GM04503 (cell line): ENCODE measurements at places on chromosomes 2 and 18.

DNA sequence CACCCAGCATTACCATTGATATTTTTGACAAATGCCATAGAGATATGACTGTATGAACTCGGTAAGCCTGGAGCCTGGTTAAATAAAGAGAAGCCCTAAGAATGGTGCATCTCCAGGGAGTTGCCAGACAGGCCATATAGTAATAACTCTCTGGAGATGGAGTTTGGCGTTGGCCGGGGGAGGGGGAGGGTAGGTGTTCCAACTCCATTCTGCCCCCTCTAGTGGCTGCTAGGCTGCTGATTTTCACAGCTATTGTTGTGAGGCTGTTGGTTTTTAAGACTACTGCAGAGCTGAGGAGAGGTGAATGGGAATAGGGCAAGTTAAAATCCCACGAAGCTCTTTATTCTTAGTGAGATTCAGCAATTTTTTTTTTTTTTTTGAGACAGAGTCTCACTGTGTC is 99.9 kb downstream of the GALNT14 start:
- no peak for DNase-seq

- DNase-seq = no peak
These were observed 132.4 kb downstream of the TMEM163 start for GRCh38 chr2:134586326-134586965.

DNA sequence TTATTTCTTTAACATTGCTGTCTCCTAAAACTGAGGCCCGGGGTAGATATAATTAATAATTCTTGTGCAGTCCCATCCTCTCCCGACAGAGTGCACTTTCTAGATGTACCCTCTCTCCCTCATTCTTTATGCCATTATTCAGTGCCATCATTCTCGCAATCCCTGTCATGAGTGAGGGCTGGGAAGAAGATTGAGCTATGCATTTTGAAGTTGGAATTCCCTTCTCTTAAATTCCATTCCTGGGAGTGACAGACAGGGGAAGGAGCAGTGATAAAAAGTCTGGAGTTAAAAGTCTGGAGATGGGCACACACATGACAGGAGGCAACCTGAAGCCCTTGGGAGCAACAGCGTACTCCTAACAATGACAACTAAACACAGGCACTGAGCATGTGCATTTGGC is 2.6 kb upstream of the KCNE4 start:
- no peak for DNase-seq

- DNase-seq = no peak
These were observed 67.4 kb upstream of the PNPT1 start for GRCh38 chr2:55761024-55761423.

GRCh38 chr2:75389271-75389670 is 171.5 kb downstream of the EVA1A start:
- DNase-seq = no peak

DNA sequence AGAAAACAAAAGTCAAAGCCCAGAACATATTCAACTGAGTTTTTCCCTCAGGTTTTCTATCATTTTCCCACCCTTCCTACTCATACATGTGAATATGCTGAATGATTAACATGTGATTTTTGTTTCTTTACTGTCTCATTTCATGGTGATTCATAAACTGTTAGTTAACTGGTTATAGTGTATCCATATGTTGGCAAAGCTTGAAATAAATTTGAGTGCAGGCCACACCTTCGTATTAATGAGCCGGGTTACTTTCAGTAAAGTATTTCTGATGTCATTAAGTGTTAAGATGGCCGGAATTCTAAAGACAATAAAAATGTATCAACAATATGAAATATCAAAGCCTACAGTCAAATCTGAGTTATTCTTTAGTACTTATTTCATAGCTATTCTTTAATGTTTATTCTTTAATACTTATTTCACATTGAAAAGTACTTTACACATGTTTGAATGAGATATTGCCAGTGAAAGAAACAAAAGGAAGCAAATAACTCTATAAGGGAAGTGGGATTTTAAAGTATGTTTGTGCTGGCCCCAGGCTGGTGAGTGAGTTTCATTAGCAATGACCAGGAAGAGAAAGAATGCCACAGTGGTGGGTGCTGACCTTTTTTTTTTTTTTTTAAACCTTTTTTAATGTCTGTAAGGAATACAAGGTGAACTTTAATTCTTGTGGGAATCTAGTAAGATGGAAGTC is 178.6 kb downstream of the NEDD4L start:
- DNase-seq = no peak

DNA sequence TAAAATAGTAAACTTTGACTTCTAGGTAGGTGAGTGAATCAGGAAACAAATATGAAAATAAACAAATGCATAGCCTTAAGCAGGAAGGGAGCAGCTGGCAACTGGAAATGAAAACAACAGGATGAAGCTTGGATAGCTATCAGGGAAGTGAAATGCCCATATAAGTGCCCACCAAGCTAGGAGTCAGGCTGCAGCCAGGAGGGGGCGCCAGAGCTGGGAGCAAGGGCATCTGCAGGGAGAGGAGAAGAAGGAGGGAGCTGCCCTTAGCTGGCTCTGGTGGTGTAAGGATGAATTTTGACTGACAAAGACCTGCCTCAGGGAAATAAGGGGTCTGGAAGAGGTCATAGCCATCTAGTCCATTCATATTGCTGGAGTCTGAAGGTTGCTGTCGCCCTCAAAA is 298.3 kb downstream of the TDRD15 start:
- DNase-seq = no peak

DNA sequence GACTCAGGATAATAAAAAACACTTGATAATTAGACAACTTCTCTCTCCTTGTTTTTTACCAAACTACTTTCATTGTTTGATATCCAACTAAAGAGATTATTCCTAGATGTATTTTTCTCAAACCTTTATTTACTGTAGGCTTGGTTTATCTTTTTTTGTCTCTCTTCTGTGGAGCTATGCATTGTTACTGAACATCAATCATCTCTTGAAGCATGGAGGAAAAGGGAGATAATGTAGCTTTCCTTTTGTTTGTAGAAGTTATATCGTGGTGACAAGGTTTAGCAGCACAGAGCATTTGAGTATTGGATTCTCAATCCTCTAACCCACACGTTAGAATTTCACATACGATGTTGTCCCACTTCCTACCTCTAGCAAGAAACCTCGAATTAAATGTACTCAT is 41.7 kb downstream of the SMCHD1 start:
- DNase-seq = no peak

DNA sequence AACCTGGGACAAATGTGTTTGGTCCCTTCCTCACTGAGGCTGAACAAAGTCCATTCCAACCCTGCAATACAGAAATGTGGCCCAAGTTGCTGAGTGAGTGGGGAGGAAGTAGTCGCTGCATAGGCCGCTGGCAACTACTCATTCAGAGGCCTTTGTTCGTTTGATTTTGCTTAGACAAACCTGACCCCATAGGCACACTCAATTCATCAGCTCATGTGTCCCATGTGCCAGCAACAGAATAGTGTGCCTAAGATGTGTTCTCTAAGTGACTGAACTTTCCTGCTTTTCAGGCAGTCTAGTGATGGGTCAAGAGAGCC is 23.0 kb downstream of the PTPN18 start:
- no peak for DNase-seq
